Stimulated activated CD4-positive, alpha-beta T cell treated with anti-CD3 and anti-CD28 coated beads, TNF-alpha, amount 100 ng/mL, for 1 hour (primary cell): ENCODE measurements at places on chromosomes 12 and 14.

- no peak for DNase-seq
These were observed 40.3 kb downstream of the TRAFD1 start for GRCh38 chr12:112165624-112166023.

GRCh38 chr12:81956468-81956860, 197.3 kb upstream of the PPFIA2 start:
- DNase-seq, result no peak

DNA sequence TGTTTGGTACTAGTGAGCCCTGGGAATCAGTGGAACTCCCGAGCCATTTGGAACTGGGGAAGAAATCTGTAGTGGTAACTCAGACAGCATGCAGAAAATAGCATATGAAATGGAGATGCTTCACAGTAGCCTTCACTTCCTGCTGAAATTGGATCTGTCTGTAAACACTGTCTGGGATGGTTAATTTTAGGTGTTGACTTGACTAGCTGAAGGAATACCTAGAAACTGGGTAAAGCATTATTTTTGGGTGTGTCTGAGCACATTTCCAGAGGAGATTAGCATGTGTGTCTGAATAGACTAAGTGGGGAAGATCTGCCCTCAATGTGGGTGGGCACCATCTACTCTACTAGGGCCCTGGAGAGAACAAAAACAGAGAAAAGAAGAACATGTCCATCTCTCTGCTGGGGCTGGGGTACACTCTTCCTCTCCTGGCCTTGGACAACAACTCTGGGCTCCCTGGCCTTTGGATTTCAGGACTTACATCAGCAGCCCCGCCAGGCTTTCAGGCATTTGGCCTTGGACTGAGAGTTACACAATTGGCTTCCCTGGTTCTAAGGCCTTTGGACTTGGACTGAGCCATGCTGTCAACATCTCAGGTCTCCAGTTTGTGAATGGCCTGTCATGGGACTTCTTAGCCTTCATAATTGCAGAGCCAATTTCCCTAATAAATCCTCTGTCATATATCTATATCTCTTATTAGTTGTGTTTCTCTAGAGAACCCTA, 14.0 kb upstream of the CRADD start:
- DNase-seq, result no peak

DNA sequence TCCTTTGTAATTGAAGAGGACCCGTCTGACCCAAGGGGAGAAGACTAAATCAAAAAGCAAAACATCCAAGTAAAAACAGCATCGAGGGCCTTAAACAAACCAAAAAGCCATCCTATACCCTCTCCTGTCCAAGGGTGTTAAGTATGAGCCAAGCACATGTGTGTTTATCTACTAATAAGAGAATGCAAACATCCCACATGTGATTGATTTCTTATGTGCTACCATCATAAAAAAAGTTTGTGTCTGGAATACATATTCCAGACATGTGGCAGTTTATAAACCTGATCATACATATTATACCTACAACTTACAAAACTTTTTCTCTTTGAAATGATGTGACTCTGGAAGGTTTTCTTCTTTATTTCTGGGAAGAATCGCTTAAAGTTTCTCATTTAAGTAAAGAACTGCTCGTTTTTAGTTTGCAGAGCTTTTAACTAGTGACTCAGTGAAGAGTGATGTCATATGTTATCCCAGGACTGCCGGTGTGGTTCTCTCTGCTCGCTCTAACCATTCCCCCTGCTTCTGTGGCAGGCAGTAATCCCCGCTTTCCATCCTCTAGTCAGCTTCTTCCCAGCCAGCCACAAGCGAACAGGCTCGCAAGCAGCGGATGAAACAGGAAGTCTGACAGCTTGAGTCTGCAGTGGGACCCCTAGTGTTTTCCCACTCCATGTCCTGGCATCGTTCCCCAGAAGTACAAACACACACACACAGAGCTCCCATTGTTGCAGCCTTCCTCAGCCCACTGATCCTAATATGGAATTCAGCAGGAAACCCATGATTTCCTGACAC, 431 bp upstream of the RHOJ start:
- no peak for DNase-seq

DNA sequence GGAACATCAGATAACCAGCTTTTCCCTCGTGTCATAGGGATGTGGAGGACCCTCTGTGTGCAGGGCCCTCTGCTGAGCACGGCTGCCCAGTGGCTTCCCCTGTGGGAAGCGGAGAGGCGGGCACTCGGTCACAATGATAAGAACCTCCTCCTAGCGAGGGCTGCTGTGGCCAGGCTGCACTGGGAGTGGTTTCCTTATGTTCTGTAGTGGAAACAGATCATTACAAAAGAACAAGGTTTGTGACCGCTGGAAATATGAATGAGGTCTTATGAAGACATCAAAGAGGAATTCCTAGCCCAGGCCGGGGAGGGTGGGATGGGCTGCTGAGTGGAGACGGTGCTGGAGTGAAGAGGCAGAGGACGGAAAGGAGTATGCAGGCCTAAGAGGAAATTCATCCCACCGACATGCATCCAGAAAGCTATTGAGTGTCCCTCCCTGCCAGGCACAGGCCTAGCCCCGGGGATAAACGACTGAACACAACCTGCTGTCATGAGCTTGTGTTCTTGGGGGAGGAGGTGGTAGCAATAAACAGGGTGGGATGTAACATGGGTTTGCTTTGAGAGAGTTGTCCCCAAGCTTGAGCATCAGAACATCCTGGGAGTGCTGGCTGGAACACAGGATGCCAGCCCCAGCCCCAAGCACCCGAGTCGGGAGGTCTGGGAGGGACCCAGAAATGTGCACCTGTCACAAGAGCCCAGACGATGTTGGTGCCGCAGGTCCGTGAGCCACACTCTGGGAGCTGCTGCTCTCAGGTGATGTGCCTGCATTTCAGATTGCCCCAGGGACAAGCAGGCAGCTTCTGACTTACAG, 37.5 kb downstream of the FZD10 start:
- no peak for DNase-seq
